ENCODE measurements at places on chromosomes 5 and 9.

DNA sequence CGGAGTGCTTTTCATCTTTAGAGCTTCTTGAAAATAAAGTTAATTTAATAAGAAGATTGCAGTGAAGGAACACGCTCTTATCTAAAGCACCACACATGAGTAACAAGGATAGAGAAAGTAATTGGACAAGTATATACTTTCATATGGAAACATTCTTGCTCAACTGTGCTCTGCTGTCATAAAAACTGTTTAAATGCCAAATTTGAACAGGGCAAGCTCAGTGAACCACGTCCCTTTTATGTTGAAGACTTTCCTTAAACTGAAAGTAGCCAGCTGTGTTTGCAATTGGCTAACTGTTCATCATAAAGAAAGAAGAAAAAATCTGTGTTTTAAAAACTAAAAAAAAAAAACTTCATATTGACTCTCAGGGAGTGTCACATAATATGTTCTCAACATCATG lies 1610.7 kb upstream of the C9orf72 start:
- no peak for DNase-seq

DNA sequence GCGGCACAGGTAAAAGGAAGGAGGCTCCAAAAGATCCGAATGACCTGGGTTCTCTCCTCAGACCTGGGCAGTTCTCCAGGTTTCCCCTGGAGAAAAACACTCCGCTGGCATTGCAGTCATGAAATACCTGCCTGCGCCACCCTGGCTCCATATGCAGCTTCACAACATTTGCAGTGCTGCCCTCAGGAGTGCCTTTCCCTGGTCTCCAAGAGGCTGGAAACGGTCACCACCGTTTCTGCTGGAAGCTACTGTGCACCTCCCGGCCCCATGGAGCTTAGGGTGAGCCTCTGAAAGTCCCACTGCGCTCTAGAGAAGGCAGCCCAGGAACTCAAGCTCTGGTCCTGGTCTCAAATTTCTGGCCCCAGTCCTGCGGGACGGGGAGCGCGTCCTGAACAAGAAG lies 670 bp downstream of the UGT3A1 start:
- peak; percentile 13 for DNase-seq

DNA sequence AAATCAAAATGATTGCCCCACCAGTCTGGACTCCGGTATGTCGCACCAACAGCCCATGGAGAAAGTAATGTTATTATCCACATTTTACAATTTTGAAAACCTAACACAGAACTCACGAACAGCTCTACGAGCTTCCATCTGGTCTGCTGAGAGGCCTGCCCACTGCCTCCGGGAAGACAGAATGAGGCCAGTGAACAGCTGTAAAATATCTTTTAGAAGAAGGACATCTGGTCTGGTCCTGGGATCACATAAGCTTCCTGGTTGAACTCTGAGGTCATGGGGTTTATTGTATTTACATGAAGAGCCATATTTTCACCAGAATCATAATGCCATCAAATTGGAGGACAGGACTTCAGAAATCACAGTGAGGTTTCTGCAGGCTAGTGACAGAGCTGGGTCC lies 89.0 kb downstream of the FRMD3 start:
- DNase-seq = no peak

DNA sequence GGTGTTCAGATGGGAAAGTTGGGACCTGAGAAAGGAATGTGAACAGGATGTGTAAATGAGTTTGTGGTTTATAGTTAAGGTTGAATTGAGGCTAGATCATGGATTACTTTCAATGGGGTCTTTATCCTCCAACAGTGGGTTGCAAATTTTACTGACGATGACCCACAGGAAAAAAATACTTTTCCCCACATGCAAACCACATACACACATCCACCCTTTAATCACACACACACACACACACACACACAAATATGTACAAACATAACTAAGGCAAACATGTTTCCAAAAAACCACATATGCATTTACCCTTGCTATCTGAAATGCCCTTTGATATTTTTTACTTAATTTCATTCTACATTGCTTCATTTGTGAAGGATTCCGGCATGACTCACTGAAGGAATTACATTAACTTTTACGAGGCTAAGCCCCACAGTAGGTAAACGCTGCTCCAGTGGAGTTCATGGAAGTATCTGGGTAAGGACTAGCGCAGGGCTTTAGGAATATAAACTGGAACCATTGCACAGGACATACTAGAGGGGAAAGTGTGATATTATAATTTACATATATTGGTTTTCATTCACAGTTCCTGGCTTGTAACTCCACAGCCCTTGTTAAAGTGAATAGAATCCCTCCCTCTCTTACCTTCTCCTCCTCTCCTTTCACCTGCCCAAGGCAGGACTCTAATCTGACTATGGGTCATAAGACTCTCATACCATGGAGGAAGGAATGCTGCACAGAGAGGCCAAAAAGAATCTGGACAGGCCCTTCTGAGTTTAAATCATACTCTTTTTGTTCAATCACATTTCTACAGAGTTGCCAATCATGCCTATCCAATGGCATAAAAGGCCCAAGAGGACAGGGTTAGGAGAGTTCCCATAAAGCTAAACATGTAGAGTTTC lies 8.5 kb upstream of the SPEF2 start:
- peak; percentile 32 for DNase-seq

GRCh38 chr5:135977375-135977928 lies 22.7 kb upstream of the LECT2 start:
- DNase-seq = peak; percentile 85

- peak; percentile 18 for DNase-seq
Measured at GRCh38 chr5:36688722-36689121, 82.3 kb downstream of the SLC1A3 start.

- DNase-seq = peak; percentile 63
Measured at GRCh38 chr9:96418920-96419690, 935 bp upstream of the ZNF367 start.

DNA sequence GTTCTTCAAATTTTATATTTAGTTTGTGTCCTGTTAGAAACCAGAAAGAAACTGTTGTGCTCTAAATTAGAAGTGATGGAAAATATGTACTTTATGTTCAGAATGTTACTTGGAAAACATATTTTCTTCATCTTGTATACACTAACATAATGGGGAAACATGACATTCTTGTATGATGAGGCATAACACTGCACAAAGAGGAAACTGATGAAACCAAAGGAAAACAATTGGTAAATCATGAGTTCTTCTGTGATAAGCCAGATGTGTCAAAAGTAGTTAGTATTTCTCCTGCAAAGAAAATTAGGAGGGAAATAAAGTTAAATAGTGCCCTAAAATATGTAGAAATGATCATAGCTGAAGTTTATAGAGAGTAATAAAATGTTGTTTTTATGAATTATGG lies 111.1 kb upstream of the FBN2 start:
- no peak for DNase-seq

- no peak for DNase-seq
Measured at GRCh38 chr9:106478312-106478711, 384.7 kb upstream of the ZNF462 start.

DNA sequence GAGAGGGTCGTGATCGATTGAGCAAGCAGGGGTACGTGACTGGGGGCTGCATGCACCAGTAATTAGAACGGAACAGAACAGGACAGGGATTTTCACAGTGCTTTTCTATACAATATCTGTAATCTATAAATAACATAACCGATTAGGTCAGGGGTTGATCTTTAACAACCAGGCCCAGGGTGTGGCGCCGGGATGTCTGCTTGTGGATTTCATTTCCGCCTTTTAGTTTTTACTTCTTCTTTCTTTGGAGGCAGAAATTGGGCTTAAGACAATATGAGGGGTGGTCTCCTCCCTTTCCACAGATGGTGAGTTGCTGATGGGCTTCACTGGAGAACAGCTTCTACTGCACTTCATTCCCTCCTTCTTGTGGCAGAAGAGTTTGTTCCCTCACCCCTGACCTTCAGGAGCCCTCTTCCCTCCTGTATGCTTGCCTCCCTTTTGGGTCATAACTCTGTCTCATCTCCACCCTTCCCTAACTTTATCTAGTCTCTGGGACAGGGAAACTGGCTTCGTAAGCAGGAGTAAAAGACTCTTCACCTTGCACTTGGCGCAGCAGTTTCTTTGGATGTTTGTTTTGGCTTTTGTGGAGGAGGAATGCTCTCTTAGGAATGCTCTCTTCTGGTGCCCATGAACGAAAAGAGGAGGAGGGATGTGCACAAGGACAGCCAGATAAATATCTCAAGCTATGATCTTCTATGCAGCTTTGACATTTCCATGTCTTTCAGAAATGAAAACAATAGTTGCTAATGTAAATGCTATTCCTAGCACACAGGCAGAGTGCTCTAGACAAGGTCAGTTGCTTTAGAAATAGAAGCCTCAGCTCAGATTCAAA lies 139.8 kb upstream of the RPS23 start:
- no peak for DNase-seq

- peak; percentile 92 for DNase-seq
Measured at GRCh38 chr5:141508798-141509611, 20.1 kb downstream of the PCDHGC5 start.
